ENCODE measurements at places on chromosomes 4 and X. TPM values are rescaled to one million over a fixed set of nuclear protein-coding genes. Genes with fewer than 3 reads are reported as not detected.

DNA sequence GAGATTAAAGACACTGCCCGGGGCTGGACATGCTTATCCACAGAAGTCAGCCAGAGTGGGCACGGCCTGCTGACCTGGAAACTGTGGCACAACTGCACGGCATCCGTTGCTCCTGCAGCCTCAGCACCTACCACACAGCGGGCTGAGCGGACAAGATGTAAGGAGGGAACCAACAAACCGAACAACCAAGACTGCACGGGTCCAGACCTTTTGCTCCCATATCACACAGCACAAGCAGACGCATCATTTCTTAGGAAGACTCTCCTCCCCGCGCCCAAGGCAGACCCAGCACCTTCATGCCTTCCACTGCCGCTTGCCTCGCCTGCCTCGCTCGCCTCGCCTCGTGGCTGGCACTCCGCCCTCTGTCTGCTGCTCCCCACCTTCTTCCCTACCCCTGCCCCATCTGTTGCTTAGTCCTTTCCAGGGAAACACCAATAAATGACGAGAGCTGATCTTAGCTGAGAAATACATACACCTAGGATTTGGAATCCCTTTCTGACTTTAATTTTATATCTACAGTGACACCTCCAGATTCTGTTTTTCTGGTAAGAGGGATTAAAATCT is 79.0 kb downstream of the AFAP1 start:
- DNase-seq: no peak

TAF7L gene
- not detected for total RNA-seq

GRCh38 chr4:35789899-35790574 is 454.3 kb downstream of the ARAP2 start:
- no peak for DNase-seq

DNA sequence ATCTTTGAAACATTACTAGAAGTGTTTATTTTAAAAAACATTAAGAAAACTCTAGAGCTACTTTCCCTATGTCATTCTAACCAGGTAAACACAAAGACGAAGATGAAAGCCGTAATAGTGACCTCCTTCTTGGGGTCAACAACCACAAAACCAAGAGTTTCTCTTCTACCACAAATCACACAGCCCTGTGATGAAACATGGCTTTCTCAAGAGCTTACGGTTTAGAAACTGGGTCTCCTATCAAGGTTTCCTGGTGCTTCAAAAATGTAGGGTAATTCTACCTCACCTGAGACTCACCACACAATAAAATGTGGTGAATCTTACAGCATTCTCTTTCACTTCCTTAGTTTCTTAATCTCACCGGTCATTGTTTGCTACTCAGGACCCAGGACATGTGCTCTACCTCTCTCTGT is 50.9 kb downstream of the CORIN start:
- DNase-seq: no peak

DNA sequence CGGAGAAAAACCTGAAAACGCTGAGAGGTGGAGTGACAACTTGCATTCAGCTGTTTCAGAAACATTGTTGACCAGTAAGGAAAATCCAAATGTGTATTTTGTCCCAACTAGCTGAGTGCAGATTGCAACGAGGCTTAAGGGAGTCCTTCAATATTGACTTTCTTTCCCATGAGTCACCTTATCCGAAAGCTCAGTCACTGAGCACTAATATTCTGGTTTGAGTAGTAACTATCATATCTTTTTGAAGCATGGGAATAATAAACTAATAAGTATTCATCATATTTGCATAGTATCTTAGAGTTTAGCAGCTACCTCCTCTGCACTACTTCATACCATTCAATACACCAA is 604.3 kb downstream of the PACRGL start:
- no peak for DNase-seq

DNA sequence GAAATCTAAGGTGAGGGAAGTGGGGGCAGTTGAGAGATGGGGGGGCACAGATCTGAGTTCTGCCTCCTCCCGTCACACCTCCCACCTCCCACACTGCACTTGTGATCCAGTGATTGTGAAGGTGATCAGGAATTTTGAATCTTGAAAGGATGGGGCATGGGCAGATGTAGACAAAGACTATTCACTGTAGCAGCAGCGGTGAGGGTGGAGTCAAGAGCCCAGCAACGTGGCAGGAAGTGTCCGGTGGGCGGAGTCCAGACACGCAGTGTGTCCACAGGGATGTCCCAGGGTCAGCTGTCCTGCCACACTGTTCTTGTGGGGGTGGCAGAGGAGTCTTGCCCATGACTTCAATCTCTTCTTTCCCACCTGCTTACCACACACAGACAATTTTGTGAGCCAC is 330.5 kb upstream of the GALNT7 start:
- no peak for DNase-seq

GRCh38 chrX:93985344-93986307 is 311.6 kb downstream of the FAM133A start:
- DNase-seq: no peak

DNA sequence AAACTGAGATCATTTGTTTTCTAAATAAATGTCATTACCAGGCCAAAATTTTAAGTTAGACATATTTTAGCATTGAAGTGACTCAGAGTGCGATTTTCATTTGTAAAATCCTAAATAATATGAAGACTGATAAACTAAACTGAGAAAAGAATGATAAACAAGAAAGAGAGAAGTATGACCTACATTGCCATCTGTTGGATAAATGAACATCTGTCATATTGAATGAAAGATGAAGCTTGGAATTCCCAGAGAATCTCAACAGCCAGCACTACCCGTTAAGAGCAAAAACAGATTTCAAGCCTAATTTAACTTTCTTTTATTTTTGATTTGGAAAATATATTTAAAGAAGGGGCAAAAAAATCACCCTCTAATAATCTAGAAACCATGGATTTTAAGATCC is 591.0 kb upstream of the ATOH1 start:
- no peak for DNase-seq

NPNT gene
- 11.1 TPM for total RNA-seq

Measured in cardiac septum (tissue), 1 donor.